OCI-LY7 (cell line): ENCODE measurements at places on chromosomes 12 and 14.

DNA sequence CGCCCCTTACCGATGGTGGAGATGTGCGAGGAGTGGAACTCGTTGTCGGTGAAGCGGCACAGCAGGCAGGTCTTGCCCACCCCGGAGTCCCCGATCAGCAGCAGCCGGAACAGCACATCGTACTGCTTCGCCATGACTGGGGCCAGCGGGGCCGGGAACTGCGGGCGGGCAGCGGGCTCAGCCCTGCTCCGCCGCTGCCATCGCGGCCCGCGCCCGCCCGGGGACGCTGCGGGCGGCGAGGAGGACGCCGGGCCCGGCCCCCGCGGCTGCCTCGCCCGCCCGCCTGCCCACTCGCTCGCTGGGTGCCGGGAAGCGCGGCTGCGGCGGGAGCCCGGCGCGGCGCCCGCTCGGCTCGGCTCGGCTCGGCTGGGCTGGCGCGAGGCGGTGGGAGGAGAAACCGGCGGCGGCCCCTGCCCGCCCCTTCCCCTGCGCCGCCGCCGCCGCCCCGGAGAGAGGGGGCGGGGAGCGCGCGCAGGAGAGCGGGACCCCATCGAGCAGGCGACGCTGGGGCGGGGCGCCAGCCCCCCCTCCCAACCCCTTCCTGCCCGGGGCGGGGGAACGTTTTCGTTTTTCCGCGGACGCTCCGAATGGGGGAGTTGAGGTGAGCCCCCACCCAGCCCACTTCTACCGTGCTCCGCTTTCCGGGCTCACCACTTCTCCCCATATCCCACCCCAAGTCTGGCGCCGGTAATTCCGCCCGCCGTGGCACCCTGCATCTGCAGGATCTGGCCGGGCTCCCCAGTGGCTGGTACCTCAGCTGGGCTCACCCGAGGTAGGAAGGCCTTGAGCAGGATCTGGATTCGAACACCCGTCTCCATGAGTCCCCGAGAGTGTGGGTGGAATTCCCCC, at the start of gene RAB15:
TSS of gene RAB15 (minus strand) at position 394 of the 849 bp plus-strand sequence. CDS start at position 134, 260 bp downstream.
- peak; percentile 14 for DNase-seq

DNA sequence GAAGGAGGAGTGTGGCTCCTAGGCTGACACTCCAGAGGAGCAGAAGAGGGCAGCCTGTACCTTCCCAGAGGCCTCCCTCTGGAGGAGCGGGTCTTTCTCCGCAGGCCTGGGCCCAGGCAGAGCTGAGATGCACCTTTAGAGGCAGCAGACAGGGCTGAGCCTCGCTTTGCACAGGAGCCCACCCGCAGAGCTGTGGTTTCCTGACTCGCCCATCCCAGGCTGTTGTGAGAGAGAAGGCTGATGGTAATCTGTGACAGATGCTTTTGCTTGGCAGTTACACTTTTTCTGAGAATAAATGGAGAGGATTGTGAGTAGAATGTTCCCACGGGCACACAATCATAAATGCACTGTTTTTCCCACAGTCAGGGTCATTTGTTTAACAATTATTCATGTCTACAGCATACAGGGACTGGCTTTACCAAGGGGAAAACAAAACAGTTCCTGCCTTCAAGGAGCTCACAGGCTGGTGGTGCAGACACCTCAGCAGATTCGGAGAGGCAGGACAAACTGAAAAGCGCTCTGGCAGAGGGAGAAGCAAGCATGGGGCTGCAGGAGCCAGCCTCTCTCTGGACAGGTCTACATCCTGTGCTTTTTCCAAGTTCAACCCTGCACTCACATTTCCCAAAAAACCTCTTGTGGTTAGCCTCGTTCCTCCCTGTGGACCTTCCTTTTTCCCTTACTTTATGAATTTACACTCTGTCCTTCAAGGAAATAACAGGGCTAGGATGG, 13.9 kb downstream of the EVL start:
- DNase-seq: no peak

DNA sequence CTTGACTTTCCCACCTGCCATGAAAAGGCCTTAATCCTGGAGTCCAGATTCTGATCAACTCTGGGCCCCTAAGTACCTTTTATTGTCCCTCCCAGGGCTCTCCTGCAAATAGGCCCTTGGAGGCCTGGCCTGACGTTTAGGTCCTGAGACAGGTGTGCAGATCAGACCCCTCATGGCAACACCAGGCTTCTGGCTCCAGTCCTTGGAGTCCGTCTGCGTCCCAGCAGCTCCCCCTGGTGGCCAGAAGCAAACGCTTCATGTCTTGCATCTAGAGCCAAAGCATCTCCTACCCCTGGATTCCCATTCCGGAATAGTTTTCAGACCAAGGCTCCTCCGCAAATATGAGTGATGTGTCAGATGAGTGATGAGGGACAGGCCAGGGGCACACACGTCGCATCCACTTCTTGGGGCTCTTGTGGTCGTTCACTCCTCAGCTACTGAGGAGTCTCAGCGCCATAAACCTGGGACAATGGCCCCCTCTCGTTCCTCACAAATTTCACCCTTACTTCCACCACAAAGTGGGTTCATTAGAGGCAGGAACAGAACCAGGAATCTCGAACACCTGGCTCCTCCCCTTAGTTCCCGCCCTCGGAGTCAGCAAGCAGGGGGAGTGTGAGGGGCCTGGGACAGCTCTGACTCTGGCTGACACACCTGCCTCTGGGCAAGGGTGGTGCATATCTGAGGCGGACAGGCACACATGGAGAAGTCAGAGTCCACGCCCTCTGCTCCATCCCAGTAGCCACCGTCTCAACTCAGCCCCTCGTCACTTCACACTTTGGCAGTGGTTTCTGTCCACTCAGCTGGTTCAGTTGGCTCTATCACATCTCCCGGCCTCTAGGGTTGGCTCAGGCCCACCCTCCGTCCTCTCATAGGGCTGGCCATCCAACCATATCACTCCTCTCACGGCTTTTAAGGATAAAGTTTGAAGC, 77.9 kb upstream of the PWP1 start:
- peak; percentile 80 for DNase-seq

DNA sequence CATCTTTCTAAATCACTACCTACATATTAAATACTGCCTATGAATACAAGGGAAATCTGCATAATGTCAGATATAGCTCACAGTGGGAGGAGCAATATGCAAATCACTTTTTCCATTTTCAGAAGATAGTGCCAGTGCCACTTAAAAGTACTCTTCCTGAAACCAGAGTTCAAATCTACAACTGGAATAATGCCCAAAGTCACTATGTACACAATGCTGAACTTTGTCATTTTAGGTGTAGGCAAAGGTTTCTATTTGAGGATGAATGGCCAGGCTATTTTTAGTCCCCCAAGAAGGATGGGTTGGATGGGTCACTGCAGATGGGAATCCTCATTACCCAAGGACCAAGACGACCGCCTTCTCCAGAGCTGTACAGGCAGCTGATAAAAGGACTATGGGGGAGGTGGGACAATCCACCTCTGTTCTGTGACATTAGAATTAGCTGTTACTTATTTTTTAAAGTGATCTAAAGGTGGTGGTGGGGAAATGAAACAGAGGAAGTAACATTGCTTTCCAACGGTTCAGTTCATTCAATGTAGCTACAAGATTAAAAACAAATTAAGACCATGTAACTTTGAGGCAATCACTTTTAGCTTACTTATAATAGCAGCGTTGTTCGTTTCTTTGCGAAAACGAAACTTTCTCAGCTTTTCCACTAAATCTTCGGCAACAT, 5.6 kb downstream of the GMFB start:
- peak; percentile 71 for DNase-seq

GRCh38 chr14:41799817-41800216, 193.1 kb downstream of the LRFN5 start:
- no peak for DNase-seq

- no peak for DNase-seq
Measured at GRCh38 chr12:9237286-9237685, 29.1 kb upstream of the PZP start.

GRCh38 chr12:11703378-11703777, 53.9 kb downstream of the ETV6 start:
- DNase-seq: no peak

DNA sequence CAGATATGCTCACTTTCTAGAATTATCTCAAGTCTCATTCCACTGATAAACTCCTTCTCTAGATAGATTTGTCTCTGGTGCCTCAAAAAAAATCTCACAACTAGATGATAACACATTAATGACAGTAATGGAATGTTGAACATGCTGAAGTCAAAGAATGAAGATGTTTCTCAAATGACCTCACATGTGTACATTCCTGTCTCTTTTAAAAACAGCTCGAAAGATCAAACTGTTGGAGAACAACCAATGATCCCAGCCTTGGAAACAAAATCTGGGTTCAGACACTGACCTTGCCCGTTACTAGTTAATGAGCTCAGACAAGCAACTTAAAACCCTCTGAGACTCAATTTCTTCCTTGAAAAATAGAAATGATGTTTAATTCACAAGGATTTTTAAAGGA, 44.7 kb upstream of the KCNJ8 start:
- no peak for DNase-seq

GRCh38 chr12:26567126-26567525, 265.9 kb downstream of the ITPR2 start:
- no peak for DNase-seq

DNA sequence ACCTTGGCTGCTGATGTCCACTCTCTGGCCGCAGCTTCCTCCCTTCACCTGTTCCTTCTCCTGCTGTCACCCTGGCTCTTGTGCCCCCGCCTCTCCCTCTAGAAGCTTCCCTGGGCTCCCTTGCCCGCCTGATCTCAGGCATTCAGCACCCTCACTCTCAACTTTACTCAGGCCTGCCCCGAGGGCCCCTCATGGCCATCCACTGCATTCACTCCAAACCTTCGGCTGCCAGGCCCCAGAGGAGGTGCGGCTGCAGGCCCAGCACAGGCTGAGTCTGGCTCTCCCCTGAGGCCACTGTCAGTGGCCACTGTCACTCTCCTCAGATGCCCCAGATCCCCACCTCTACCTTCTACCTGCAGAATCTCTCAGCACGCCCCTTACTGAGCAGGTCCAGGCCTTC, 183.9 kb downstream of the ZFP36L1 start:
- no peak for DNase-seq

- DNase-seq: peak; percentile 14
Measured at GRCh38 chr12:8911606-8912268, 2.6 kb upstream of the PHC1 start.

GRCh38 chr14:64502456-64502855, 1.2 kb downstream of the ZBTB25 start:
- DNase-seq: peak; percentile 48

DNA sequence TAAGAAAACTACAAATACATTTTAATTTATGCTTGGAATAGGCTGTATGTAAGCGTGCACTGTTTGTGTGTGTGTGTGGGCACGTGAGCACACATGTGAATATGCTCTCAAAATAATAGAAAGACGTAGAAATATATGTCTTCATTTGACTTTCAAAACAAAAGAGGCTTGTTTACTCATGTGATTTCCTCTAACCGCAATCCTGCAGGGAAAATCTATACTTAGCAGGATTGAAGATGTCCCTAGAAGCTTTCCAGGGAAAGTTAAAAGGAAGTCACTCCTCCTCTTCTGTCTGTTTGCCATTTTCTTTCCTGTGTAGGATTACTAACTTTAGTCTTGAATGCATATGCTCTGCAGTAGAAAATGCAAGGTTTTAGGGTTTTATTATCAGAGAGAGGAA, 404.7 kb downstream of the MDGA2 start:
- no peak for DNase-seq

GRCh38 chr12:95182868-95183415, 34.3 kb downstream of the FGD6 start:
- no peak for DNase-seq

GRCh38 chr12:67750513-67751183, 102.1 kb downstream of the DYRK2 start:
- DNase-seq: no peak

GRCh38 chr14:72685456-72685855, 208.4 kb downstream of the DPF3 start:
- DNase-seq: no peak

GRCh38 chr12:29024117-29024516, 125.0 kb upstream of the FAR2 start:
- no peak for DNase-seq

GRCh38 chr14:61429316-61429715, 107.9 kb downstream of the PRKCH start:
- no peak for DNase-seq

- DNase-seq: no peak
Measured at GRCh38 chr14:34650786-34651584, 21.0 kb upstream of the SNX6 start.

DNA sequence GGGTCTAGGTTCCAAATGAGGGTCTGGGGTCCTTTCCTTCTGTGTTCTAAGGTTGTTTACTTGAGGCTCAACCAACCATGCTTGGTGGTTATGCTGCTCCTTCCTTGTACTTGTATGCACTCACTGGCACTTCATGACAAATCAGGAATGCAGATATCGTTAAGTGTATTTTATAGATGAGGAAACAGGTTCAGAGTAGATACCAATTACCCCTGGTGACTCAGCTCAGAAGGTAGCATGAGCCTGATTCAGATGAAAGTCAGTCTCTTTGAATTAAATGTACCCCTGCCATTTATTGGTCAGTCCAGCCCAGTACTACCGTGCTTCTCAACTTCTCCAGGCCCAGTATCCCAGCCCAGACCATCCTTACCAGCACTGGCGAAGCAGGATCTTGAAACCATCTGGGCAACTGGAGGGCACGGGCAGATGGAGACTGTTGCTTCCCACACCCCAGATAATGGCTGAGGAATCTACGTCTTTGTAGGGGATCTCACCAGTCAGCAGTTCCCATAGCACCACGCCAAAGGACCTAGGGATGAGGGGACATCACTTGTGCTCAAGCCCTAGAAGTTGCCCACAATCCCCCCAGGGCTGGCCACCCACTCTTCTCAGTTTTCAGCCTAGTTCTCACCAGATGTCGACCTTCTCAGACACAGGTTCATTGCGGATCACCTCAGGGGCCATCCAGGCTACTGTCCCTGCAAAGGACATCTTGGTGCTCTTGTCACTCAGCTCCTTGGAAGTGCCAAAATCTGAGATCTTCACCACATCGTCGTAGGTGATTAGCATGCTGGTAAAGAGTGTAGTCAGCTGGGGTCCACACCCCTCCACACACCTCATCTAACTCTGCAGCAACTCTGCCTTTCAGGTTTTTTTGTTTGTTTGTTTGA, 14.3 kb downstream of the MAP3K12 start:
- no peak for DNase-seq

DNA sequence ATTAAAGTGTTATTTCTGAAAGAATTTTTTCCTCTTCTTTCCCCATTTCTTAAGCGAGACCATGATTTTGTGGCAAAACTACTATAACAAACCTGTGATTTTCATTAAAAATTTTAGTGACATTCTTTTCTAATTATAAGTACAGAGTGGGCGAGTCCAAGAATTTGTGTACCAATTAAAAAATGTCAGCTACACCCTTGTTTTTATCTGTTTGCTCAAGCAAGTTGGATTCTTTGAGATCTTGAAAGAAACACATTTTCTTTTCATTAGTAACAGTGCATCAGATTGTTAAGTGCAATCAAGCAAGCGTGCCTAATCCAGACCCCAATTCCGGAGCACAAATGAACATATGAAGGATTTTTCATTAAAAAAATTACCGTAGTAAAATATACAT, 338.8 kb upstream of the DDHD1 start:
- DNase-seq: no peak
